AG20443 (cell line): ENCODE measurements at places on chromosomes 7 and 10.

DNA sequence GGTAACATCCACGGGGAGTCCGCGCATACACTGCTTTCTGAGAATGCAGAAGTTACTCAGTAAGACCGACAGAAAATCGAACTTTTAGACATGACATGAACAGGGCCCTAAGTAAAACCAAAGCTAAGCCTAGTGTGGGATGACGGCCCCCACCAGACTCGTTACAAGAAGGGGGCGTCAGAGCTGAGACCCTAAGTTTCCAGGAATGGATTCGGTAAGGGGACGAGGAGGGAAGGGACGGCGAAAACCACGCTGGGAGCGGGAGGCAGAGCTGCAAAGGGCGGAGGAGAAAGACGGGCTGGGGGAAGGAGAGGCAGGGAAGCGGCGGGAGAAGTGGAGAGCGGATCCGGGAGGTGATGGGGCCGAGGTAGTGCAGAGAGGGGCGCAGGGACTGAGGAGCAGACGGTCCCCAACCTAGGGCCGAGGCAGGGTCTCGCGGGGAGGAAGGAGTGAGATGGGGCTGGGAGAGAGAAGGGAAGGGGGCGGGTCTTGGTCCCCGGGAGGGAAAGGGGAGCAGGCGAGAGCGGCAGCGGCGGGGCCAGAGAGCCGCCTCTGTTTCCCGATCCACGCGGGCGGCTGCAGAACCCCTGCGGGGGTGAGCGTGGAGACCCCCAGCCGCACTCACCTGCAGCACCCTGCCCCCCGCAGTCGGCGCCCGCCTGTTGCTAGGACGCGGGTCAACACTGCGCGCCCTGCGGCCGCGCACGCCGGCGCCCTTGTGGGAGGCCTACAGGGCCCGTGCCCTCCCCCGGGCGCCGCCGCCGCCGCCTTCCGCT, 513 bp downstream of the ODAD2 start:
- DNase-seq, result peak; percentile 66

- DNase-seq, result no peak
Observed at GRCh38 chr7:150793569-150794238, 6.5 kb downstream of the TMEM176B start.

GRCh38 chr10:52216852-52217251, 97.2 kb upstream of the DKK1 start:
- DNase-seq, result no peak

- DNase-seq, result no peak
Observed at GRCh38 chr10:95755511-95756004, 405 bp upstream of the ENTPD1 start.

- peak; percentile 81 for DNase-seq
Observed at GRCh38 chr10:48551861-48552591, 52.8 kb downstream of the ARHGAP22 start.

- DNase-seq, result peak; percentile 65
Observed at GRCh38 chr10:103888113-103888841, 29.7 kb downstream of the STN1 start.

DNA sequence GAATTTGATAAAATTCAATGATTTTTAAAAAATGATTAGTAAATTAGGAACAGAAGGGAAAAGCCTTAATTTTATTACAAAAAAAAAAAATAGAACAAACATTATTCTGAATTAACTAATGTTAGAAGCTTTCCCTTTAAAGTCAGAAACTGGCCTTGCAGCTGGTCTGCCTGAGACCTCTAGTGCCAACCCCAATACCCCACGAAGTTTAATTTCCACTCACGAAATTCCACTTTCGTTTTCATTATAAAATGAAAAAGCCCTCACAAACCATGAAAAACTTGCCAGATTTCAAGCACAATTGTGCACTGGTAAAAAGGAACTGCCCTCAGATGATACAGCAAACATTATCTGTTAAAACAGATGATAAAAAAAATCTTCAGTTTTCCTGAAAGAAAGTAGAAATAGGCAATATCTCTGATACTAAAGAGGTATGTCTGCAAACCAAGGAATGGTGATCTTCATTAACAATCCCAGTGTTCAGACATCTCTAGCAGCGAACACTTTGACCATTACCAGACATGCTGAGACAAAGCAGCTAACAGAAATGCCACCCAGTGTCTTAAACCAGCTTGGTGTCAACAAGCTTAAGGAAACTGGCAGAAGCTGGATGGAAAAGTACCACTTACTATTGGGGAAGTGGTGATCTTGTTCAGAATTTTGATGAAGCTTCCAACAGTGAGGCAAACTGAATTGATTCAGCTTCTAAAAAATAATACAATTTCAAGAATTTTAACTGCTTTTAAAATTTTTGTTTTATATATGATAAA, 80.2 kb downstream of the PALS2 start:
- peak; percentile 30 for DNase-seq

DNA sequence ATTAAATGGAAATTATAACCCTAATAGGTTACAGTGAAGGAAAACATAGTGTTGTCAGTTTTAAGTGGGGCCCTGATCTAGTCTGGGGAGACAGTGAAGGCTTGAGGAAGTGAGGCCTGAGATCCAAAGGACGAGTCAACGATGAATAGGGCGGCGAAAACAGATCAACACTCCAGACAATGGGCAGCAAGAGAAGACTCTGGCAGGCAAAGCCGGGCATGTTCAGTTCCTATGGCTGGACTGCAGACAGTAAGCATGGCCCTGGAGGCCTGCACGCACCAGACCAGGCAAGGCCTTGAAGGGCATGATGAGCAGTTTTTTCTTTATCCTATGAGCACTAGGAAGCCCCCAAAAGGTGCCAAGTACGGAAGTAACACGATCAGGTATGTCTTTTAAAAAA, 127.8 kb downstream of the RNF216 start:
- DNase-seq, result no peak

DNA sequence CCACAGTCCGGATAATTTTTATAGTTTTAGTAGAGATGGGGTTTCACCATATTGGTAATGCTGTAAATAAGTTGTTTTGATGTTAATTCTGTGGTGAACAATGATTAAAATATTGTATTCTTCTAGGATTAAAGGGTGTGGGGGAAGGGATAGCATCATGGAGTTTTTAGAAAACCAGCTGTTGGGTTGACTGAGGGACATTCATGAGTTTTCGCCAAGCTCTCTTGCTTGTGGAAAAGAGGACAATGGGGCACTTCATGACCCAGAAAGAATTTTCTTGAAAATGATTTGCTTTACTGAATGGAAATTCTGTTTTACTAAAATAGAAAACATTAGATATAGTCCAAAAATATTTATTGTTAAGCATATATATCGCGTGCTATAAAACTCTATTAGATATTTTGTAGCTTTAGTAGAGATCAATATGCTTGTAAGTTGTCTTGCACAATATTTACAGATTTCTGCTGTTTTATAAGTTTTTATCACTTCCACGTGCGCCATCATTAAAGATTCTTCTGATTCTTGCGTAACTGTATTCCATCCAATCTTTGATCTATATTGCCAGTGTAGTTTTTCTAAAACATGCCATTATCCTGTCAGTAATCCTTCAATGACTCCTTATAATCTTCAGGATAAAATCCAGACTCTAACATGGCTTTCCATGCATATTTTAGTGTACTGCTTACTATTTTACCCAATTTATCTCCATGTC, 41.8 kb downstream of the LCOR start:
- DNase-seq, result no peak

GRCh38 chr7:100867776-100868485, 744 bp downstream of the TRIP6 start:
- DNase-seq, result no peak

DNA sequence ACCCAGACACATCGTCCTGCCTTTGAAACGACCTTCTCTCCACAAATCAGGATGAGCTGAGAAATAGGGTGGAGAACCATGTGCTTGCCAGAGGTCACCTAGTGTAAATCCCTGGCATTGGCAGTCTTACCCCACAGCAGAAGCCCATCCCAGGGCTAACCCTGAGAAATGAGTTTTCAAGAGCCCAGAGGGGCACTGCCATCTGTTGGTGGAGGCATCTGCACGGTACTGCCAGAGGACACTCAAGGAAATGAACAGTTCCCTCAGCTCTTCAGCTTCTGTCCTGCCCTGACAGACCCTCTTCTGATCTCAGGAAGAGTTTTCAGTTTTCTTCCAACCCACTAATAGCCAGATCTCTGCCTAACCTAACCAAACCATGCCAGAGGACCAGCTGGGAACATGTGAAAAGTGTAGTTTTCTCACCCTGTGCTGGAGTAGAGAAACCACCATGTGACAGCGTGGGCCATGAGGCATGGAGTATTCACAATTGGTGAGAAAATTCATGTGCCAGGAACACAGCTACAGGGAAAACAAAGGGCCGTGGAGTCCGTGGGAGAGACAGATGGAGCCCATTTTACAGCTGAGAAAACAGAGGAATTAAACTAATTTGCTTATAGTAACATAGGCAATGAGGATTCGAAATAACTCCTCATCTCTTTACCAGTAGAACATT, 37.7 kb upstream of the ITPRID1 start:
- no peak for DNase-seq

DNA sequence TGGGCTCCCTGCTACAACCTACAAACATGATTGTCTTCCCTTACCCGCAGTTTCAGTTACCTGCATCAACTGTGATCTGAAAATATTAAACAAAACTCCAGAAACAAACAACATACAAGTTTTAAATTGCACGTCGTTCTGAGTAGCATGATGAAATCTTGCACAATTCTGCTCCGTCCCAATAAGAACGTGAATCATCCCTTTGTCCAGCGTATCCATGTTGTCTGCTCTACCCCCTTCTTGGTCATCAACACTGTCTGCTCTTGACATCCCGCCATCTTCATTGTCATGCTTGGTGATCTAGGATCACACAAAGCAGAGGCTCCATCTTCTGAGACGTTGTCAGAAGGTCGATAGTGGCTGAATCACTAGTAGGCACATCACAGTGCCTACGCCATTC, 53.9 kb downstream of the ACADSB start:
- DNase-seq, result no peak

GRCh38 chr7:146090023-146090645, 26.5 kb upstream of the CNTNAP2 start:
- DNase-seq, result no peak

DNA sequence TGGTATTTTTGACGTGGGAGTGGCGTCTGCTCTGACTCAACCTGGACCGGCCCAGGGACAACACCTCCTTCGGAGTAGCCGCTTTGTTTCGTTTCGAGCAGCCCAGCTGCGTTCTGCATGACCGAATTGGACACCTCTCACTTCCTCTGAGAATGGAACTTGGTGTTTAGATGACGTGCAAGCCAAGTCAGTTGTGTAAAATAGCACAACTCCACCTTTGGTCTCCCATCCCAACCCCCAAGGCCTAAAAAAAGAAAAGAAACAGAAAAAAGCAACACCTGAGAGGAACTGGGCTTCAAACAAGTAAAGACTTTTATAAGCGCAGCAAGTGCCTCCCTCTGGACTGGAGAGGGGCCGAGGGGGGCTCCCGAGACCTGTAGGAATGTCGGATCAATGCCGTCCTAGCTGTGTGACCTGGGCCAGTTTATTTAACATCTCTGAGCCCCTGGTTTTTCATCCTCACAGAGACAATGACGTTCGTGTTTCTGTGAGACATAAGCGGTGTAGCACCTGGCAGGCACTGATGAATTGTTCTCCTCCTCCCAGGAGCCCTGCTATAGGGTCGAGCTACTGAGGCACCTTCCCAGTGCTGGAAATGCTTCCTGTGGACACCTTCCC, 52.0 kb upstream of the SMNDC1 start:
- DNase-seq, result no peak

DNA sequence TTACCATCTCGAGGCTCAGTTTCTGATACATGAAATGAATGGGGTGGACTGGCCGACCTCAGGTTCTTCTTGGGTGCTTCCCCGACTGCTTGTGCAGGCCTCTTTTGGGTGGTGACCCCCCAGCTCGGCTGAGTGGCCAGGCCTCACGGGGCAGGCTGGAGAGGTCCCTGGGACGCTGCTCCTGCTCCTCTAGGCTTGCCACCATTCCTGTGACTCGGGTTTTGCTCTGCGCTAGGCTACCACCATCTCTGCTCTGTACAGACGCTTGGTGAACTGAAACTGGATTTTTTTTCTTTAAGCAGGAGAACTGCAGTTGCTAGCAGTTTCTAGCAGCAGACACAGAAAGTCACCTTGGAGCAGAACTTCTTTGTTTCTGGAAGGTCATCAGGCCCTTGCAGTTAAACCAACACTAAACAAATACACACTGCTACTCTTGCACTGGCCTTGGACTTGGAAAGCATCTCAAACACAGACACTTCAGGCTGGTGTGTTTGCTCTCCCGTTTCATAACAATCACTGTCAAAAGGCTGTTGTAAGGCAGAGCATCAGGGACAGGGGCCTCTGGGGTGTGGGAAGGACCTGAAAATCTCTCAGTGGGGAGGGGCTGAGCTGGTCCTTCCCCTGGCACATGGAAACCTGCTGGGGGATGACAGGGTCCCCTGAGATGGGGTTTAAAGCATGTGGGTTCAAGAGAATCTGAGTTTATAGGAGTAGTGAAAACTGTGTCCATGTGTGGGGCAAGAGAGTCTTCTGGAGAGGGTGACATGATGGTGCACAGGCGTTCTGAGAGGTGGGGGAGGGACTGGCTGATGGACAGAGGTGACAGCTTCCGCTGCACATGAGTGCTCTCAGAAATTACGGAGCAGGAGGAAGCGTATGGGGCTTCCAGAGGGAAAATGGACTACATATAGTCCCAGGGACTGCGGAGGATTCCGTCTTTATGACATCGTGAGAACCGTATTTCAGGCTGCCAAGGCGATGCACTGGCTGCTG, 35.0 kb upstream of the GIMAP8 start:
- DNase-seq, result peak; percentile 5

- peak; percentile 57 for DNase-seq
Observed at GRCh38 chr10:93028883-93029282, 31.7 kb upstream of the CYP26C1 start.

- peak; percentile 29 for DNase-seq
Observed at GRCh38 chr10:106224676-106225075, 939.8 kb downstream of the SORCS1 start.

GRCh38 chr7:45446195-45446944, 127.8 kb upstream of the ADCY1 start:
- no peak for DNase-seq
